ENCODE measurements at places on chromosomes 3 and 15. TPM values are rescaled to one million over a fixed set of nuclear protein-coding genes. Genes with fewer than 3 reads are reported as not detected.
A peak's percentile ranks its signal among the peaks of the same experiment; 100 is the strongest.

DNA sequence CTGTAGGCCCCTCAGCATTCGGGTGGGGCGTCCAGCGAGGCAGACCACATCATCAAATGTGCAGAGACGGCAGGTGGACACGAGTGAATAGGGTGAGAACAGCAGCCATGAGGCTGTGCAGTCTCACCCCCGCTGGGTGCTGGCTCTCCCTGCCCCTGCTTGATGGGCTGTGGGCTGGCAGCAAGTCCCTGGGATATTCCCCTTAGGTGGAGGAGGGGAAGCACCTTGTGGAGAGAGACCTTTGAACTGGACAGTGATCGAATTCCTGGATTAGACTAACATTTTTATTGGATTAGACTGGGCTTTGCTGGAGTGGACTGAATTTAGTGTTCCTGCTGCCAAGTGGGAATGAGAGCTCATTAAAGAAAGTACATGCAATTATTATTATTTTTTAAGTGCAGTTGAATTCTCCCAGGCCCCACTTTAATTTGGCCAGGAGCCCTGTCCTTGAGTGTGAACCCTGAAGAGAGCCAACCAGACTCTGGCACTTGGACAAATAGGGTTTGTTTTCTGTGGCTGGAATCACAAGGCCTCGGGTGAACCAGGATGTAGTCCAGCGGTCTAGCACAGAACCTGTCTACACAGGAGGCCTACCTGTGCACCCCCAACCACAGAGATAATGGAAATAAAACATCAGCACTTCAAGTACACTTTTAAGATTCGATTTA, 193.1 kb downstream of the ABHD5 start:
- DNase-seq, result peak; percentile 67

DNA sequence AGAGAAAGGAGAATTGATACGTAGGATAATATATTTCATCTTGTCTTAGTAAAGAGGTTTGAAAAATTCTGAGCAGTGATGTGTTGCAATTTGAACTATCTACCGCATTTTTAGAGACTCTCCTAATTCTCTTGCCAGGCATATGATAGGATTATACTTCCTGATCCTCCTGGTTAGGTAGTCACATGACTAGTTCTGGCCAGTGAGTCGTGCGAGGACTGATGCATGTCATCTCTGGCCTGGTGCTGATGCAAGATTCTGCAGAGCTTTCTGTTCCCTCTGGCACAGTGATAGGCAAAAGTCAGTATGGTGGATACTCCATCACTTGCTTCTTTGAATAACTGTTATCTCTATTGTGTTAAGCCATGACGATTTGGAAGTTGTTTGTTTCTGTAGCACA, 277.6 kb upstream of the NAALADL2 start:
- DNase-seq, result no peak

GRCh38 chr3:160667452-160667851, 9.5 kb upstream of the ARL14 start:
- DNase-seq, result peak; percentile 43

DNA sequence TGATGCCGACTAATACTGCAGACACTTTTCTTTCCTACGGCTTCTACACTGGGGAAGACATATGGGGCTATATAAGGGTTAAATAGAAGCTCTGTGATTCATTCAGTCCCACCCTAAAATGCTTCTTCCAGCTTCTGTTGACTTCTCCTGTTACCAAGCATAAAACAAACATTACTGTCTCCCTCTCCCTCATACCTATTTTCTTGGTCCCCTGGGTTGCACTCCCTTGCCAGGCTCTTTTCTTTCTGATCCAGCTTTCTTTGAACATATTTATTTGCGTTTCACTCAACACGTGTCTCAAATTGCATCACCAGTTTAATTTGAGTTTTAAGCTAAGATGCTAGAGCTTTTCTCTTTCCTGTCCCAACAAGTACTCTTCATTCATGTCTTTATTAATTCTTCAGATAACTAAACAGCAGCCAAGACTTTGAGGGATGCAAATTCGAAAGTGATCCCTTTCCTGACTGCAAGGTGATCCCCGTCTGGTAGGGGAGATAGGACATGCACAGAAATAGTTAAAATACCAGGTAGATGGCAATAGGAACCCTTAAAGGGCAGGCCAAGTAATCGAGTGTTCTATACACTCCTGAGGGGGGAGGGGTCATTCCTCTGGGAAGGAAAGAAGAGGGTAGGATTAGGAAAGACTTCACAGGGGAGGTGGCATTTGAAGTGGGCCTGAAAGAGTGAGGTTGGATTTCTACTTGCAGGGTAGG, 198.6 kb upstream of the BCL6 start:
- DNase-seq, result no peak

DNA sequence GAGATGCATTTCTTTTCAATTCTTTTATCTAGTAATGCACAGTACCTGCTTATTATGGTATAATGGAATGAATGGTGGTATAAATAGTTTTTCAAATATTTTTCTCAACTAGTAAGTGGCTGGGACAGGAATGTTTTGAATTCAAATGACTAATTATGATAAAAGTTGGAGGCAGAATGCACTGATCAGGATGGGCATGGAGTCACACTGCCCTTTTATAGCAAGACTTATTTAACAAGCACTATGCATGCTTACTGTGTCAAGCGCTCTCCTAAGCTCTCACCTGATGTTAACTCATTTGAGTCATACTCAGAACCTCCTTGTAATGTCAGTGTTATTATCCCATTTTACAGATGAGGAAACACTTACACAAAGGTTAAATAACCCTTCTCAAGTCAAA, 221.8 kb downstream of the FEZF2 start:
- DNase-seq, result no peak

DNA sequence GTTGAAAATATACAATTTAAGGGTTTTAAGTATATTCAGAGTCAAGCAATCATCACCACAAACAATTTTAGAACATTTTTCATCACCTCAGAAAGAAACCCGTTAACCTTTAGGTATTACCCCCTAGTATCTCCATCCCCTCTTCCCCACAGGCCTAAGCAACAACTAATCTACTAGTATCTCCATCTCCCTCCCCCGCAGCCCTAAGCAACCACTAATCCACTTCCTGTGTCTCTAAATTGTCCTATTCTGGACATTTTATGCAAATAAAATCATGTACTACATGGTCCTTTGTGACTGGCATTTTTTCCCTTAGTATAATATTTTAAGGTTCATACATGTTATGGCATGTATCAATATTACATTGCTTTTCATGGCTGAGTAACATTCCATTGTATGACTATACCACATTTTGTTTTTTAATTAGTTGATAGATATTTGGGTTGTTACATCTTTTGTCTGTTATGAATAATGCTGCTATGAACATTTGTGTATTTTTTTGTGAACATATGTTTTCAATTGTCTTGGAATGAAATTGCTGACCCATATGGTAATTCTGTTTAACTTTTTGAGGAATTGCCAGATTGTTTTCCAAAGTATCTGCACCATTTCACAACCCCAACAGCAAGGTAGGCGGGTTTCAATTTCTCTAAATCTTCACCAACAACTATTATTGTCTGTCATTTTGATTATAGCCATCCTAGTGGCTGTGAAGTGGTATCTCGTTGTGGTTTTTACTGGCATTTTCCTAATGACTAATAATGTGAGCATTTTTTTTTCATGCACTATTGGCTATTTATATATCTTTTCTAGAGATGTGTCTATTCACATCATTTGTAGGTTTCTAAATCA, 215.6 kb upstream of the CD96 start:
- no peak for DNase-seq

GRCh38 chr3:184384856-184385422, 5.1 kb downstream of the CHRD start:
- DNase-seq, result no peak

DNA sequence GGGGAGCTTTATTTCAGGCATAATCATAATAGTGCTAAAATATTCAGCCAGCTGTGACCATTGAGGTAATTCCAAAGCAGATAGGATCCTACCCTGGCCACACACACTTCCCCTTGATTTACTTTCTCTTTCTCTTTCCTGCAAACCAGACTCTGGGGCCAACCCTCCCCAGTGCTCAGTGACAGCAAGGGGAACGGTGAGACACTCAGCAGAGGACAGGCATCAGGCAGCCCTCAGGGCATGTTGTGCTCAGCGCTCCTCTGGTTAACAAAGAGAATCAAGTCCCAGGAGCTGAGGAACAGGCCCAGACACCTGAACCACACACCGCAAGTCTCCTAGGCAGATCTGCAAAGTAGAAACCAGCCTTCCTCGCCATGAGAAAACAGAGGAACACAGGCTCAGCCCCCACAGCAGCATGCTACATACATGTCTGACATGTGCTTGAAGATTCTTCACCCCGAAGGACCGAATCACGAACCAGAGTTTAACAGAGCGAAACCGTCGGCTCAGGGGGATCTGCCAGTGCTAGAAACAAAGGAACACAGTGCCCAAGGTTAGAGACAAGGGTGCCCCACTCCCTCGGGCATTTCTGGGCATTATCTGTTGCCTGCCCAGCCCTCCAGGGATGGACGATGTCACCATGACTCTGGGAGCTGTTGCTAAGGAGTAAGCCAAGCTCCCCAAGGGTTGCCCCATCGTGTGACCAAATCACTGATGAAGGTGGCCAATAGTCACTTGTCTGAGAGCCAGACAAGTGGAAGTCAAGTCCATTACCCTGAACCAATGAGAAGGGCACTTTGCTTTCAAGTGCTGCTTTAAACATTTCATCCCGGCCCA, 17.5 kb downstream of the HDC start:
- DNase-seq, result peak; percentile 49

DNA sequence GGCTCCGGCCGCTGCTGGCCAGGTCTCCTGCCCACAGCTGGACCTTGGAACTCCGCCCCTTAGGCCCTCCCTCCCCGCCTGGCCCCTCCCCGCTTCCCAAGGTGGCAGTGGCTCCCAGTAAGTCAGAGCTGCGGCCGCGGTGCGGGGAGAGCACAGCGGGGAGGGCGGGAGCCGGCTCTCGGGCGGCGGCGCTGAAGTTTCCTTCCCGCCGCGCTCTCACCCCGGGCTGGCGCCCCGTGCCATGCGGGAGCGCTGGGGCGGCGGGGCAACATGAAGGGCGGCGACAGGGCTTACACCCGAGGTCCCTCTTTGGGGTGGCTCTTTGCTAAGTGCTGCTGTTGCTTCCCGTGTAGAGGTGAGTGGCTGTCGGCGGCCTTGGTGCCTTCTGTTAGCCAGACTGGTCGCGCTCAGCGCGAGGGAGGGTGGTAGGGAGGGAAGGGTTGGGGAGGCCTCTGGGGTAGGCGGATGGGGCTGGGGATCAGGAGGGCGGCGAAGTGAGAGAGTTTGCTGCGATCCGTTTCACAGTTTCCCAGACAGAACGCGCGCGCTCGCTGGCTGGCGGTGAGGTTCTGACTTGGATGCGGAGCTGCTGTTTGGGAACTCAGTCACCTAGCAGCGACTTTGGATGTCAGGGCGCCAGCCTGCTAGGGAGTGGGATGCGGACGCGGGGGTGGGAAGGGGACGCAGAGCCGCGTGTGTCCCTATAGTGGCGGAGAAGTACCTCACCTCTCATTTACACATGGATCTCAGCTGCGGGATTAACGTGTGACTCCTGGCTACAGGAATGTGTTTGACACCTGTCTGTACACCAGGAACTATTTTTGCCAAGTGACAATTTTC, 145.5 kb upstream of the UMPS start:
- DNase-seq, result peak; percentile 93

DNA sequence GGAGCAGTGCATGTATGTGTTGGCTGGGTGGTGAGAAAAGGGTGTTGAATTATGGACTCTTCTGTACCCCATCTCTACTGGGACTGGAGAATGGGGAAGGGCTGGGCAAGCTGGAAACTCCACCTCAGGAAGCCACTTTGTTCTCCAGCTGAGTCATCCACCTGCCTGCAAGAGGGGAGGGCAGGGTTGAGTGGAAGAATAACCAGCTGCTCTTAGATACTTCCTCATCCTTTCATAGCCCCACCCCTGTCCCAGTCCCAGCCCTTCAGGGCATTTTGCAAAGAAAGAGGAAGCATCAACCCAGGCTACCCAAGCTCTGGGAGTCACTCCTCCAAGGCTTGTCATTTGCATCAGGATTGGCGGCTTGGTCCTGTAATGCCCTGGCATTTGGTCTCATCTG, 33.1 kb downstream of the RAB11A start:
- peak; percentile 83 for DNase-seq

DNA sequence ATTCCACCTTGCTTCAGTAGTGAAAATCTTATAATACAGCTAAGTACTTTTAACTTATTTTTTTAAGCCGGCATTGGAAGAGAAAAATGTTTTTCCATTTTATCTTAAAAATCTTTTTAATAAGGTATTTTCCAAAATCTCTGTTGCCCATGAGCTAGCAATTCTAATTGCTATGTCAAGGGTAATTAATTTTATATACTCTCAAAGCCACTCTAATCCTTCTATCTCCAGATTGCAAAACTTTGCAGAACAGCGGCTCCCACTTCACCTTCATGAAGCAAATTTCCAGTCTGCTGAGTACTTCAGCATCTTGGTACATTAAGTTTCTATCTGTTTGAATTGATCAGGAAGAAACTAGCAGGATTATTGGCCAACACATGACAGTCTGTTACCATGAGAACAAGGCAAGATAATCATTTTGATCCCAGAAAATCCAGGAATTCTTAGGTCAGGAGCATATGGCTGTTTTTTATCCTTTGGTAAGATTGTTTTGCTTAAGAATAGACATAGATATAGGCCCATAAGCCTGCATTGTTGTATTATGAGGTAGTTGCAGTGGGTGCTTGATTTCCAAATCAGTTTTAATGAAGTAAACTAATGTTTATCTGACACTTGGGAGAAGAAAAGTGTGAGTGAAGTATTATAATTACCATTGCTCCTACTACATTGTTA, 6.0 kb downstream of the TIPARP start:
- DNase-seq, result no peak

DNA sequence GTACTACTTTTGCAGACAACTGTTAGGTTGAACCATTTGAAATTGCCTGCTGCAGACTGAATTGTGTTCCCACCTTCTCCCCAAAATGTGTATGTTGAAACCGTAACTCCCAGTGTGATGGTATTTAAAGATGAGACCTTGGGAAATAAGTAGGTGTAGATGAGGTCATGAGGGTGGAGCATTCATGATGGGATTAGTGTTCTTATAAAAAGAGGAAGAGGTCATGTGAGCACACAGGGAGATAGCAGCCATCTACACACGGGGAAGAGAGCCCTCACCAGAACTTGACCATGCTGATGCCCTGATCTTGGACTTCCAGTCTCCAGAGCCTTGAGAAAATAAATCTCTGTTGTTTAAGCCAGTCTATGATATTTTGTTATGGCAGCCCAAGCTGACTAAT, 17.4 kb upstream of the FHIT start:
- no peak for DNase-seq

DNA sequence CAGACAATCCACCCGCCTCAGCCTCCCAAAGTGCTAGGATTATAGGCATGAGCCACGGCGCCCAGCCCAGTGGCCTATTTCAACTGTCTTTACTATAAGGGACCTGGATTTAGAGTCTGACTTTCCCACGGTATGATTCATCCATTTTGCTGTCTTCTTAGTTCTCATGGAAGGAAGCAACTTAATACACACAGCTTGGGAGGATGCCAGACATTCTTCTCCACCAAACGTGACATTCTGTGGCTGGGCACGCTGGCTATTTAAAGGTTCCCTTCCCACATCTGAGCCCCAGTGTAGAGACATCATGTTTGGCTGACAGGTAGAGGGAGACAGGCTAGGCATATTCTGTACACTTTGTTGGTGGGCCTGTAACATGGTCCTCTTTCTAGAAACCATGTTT, 26.2 kb downstream of the FAM43A start:
- DNase-seq, result no peak

ARID3B gene
- total RNA-seq, result 25.2 TPM

SLC41A3 gene
- total RNA-seq, result 27.7 TPM

WDR53 gene
- total RNA-seq, result 4.8 TPM

PARP9 gene
- 42.6 TPM for total RNA-seq

FANCD2OS gene
- total RNA-seq, result not detected

C3orf70 gene
- total RNA-seq, result 16.2 TPM

CLK3 gene
- total RNA-seq, result 226 TPM

GHSR gene
- total RNA-seq, result not detected

CLEC3B gene
- total RNA-seq, result 25.4 TPM

GREM1 gene
- total RNA-seq, result 50.0 TPM

MFSD1 gene
- total RNA-seq, result 114 TPM

CCDC66 gene
- total RNA-seq, result 3.5 TPM

PRRT3 gene
- total RNA-seq, result 0.92 TPM

All from stomach (tissue), 19 donors.